ENCODE measurements at places on chromosomes 5 and 9.

GRCh38 chr9:125652759-125653158 lies 54.2 kb downstream of the MAPKAP1 start:
- DNase-seq: no peak

DNA sequence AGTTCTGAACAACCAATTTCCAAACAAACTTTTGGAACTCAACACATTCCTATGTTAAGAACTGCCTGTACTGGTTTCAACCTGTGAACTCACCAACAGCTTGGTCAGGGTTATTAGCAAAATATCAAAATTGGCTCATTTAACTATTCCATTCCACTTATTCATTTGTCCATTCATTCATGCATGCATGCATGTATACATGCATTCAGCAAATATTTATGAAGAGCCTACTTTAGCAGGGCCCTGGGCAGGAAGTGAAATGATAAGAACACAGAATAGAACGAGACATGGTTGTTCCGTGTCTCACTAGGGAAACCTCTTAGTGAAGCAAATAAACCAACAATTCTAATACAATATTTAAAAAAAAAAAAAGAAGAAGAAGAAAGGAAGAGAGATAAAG lies 107.4 kb downstream of the GLIS3 start:
- no peak for DNase-seq

- no peak for DNase-seq
Observed at GRCh38 chr5:89372176-89372575, 489.2 kb upstream of the MEF2C start.

DNA sequence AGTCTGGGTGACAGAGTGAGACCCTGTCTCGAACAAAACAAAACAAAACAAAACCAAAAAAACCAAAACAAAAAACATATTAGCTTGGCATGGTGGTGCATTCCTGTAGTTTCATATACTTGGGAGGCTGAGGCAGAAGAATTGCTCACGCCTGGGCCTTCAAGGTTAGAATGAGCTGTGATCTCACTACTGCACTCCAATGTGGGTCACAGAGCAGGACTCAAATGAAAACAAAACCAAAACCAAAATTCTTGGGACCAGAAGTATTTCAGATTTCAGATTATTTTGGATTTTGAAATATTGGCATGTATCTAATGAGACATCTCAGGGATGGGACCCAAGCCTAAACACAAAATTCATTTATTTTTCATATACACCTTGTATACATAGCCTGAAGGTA lies 80.2 kb downstream of the TMC1 start:
- DNase-seq: no peak

DNA sequence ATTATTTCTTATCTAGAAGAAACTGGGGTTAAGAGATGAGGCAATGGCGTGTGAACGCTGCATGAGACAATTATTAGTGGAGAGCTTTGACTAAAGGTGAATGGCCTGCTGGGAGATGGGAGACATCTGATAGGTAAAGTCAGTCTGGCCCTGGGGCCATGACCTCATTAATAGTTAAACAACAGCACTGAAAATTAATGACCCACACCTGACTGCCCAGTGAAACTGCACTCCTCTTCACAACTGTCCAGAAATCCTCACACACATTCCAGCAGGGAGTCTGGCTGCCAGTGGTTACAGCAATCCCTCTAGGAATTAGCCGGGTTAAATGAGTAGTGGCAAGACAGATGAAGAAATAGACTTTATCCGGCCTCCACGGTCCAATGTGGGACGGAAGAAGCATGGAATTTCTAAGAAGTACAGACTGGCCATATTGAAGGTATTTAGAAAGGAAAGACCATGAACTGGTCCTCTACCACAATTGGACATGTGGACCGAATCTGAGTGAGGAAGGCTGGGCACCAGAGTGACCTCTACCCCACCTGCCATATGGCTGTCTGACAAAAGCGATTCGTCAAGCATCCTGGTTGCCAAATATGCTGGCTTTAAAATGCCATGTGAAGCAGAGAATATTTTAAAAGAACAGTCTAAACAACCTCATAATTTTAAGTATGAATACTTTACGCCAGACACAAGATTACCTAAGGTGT lies 138.4 kb downstream of the EFNA5 start:
- DNase-seq: no peak

- DNase-seq: no peak
Observed at GRCh38 chr5:151584057-151584937, 6.8 kb downstream of the FAT2 start.

- no peak for DNase-seq
Observed at GRCh38 chr5:83471405-83472212, at the start of gene VCAN. VCAN (plus strand) TSS chr5:83471744; CDS start chr5:83483519, 11,775 bp downstream.

DNA sequence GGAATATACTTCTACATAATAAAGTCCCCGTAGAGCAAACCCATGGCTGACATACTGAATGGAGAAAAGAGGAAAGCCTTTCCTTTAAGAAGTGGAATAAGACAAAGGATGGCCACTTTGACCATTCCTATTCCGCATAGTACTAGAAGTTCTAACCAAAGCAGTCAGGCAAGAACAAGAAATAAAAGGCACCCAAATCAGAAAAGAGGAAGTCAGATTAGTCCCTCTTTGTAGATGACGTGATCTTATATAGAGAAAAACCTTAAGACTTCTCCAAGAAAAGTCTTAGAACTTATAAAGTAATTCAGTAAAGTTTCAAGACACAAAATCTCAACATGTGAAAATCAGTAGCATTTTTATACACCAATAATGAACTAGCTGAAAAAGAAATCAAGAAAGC lies 133.9 kb downstream of the GIN1 start:
- DNase-seq: no peak

GRCh38 chr5:145825751-145826180 lies 9.4 kb downstream of the PRELID2 start:
- no peak for DNase-seq

- DNase-seq: no peak
Observed at GRCh38 chr5:41115281-41115680, 44.1 kb upstream of the MROH2B start.

DNA sequence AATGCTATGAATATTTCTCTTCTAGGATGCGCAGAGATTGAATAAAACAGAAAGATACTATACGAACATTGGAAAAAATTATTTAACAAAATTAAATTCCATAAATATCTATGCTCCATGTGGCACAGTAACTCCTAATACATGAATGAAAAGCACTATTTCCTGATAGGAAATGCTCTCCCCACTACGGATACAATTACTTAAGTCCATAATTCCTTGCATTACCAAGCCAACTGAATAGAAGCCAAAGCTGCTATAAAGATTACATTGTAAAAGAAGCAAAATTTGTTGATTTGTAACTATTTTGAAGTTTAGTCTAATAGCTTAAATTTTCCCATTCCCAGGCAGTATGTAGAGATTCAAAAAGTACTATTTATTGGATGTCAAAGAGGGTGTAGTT lies 61.8 kb upstream of the SNX2 start:
- DNase-seq: no peak

- no peak for DNase-seq
Observed at GRCh38 chr5:153893817-153894216, 144.9 kb downstream of the FAM114A2 start.

DNA sequence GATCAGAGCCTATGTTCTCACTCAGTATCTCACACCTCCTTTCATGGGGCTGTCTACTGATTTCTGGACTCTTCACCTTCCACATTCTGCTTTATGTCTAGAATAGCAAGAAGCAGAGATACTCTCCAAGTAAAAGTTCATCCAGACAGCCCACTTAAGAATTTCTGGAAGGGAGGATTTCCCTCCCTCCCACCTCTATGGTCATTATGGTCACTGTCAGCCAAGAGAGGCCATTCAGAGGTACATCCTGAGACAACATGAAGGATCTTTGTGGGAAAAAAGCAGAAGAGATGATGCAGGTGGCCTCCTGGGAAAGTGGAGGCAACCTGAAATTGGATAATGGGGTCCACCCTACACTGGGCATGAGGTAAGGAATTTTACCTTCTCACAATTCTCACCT lies 179.5 kb upstream of the ZNF462 start:
- no peak for DNase-seq

DNA sequence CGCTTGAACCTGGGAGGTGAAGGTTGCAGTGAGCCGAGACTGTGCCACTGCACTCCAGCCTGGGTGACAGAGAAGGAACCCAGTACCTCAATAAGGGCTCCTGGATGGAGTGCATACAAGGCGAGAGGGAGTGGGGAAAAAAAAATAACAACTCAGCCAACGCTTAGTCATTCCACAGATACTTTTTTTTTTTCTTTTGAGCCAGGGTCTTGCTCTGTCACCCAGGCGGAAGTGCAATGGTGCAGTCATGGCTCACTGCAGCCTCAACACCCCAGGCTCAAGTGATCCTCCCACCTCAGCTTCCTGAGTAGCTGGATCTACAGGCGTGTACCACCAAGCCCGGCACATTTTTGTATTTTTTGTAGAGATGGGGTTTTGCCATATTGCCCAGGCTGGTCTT lies 59.5 kb upstream of the GGTA1 start:
- no peak for DNase-seq

- no peak for DNase-seq
Observed at GRCh38 chr5:140345919-140346347, 470 bp downstream of the HBEGF start.

DNA sequence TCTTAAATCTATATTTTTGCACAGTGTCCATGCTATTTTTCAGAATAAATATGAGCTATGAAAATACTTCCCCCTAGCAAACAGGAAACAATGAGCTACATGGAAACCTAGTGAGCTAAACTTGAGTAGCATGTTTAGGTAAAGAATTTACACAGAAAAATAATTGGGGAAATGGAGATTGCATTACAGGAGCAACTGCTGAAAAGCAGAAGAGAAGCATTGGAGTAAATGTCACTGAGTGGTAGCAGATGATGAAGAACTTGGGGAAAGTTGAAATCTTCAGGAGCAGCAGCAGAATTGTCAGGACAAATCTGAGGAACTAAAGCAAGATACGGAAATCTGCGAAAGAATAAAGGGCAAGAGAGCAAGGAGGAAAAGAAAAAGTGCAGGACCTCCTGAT lies 610.3 kb downstream of the TLE1 start:
- DNase-seq: no peak

DNA sequence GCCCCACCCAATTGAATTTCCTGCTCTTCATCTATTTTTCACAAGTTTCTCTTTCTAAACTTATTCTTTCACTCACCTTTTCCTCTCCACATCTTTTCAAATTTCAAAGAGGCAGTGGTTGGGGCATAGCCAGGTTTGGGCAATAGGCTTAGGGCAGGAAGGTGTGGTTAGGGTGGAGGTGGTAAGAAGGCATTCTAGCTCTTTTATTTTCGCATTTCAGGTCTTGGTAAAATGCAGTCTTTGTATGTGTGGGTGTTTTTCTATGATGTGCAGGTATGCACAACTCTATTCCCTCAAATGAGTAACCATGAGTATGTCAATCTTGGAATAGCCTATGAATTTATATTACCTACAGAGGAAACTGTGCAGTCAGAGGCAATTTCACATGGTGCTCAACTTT lies 129.8 kb upstream of the IFNE start:
- DNase-seq: no peak

DNA sequence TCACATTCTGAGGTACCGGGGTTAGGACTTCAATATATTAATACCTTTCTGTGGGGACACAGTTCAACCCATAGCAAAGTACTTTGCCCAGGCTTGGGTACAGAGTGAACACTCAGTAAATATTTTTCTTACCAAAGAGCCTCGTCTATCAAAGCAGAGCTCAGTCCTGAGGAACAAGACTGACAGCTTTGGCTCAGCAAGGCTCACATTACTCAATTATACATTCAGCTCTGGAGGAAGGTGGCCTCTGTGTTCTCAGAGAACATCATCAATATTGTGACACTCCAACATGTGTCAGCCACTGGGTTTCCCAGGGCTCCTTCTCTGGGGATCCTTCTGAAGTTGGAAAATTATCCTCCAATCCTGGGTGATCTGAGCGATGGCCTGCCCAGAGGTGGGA lies 186.4 kb downstream of the NMUR2 start:
- no peak for DNase-seq

- DNase-seq: no peak
Observed at GRCh38 chr5:170277867-170278281, 19.7 kb downstream of the LCP2 start.

- no peak for DNase-seq
Observed at GRCh38 chr5:135248801-135249231, 150.2 kb downstream of the MACROH2A1 start.

- DNase-seq: no peak
Observed at GRCh38 chr5:33400675-33401074, 40.1 kb upstream of the TARS1 start.

DNA sequence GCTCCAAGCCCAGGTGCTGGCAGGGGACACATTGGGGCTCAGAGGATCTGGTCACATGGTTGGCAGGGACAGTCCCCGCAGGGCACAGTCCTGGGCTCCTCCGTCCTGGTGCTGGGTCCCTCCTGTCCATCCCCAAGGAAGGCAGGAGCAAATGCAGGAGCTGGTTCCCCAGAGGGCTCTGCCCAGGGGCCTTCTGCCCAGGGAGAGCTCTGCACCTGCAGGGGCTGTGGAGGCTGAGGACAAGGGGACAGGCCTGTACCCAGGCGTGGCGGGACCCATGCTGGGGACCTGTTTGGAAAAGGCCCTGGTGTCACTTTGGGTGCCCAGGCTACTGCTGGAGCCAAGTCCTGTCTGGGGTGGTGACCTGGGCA lies 7.2 kb downstream of the SPATA31E1 start:
- DNase-seq: no peak

DNA sequence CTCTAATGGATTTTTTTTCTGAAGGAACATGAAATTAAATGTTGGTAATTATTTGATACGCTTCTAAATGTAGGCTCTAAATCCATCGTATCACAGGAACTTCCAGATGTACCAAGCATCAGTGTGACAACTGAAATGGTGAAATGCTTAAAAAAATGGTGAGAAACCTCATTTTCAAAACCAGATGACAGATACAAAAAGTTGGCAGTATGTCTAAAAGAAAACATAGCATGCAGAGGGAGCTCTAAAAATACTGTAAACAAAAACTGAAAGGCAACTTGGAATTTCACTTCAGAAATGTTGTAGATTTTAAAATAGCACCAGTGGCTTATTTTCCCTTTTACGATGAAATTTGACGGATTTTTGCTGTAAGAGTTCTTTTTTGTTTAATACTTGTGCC lies 1043.6 kb upstream of the WWC1 start:
- no peak for DNase-seq

GRCh38 chr5:112294126-112294525 lies 125.0 kb downstream of the EPB41L4A start:
- DNase-seq: no peak

GRCh38 chr5:107456281-107456715 lies 214.4 kb downstream of the EFNA5 start:
- DNase-seq: no peak

DNA sequence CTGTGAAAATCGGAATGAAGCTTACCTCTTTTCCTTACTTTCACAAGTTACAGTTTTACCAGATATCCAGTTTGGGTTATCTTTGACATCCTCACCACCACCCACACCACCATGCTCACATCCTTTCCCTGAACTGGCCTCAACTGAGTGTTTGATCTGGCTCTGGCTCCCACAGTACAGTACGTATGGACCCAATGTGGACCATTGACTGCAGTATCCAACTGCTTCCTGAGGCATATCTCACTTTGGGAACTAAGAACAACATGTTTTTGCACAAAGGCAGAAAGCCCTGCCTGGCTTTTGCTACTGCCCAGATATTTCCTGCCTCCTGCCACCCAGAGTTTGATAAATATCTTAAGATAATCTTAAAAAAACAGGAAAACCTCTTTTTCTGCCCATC lies 1232.0 kb upstream of the CDH18 start:
- DNase-seq: no peak

- no peak for DNase-seq
Observed at GRCh38 chr9:37963936-37964739, 60.2 kb upstream of the SLC25A51 start.

- no peak for DNase-seq
Observed at GRCh38 chr5:74810915-74811314, 43.9 kb downstream of the NSA2 start.

GRCh38 chr5:145859897-145860296 lies 12.9 kb downstream of the GRXCR2 start:
- no peak for DNase-seq
